AG09309 (cell line): ENCODE measurements at places on chromosomes 3 and 15.

- DNase-seq: no peak
These were observed 222.5 kb upstream of the KCNMB2 start for GRCh38 chr3:178313716-178314115.

DNA sequence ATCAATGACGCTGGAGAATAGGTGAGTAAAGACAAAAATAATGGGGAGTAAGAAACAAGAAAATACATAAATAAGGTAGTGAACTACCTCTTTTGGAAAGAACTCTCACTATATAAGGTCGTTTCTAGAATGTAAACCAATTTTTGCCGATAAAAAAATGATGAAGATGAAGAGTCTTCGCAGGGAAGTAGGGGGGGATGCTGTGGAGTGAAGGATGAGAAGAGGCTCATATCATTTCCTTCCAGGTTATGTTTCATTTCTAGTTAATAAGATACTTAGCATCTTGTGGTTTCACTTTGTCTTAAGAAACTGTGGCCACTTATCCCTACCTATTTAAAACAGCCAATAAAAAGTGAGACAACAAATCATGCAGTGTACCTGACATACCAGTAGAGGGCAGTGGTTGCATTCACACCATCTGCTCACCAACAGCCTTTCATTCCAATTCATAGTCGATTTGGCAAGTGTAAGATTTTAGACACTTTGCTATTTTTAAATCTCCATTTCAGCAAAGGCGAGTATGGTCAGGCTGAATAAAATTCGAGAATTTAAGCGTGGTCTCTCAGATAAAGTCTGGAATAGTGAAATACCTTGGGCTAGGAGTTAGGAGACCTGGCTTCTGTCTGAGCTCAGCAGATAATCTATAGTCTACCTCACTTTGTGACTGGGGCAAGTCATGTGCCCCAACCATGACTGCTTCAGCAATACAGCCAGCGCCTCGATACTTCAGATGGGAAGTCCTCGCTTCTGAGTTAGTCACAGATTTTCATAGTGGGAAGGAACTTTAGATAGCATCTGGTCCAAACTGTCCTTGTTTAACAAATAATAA is 28.9 kb upstream of the ICE2 start:
- peak; percentile 46 for DNase-seq

DNA sequence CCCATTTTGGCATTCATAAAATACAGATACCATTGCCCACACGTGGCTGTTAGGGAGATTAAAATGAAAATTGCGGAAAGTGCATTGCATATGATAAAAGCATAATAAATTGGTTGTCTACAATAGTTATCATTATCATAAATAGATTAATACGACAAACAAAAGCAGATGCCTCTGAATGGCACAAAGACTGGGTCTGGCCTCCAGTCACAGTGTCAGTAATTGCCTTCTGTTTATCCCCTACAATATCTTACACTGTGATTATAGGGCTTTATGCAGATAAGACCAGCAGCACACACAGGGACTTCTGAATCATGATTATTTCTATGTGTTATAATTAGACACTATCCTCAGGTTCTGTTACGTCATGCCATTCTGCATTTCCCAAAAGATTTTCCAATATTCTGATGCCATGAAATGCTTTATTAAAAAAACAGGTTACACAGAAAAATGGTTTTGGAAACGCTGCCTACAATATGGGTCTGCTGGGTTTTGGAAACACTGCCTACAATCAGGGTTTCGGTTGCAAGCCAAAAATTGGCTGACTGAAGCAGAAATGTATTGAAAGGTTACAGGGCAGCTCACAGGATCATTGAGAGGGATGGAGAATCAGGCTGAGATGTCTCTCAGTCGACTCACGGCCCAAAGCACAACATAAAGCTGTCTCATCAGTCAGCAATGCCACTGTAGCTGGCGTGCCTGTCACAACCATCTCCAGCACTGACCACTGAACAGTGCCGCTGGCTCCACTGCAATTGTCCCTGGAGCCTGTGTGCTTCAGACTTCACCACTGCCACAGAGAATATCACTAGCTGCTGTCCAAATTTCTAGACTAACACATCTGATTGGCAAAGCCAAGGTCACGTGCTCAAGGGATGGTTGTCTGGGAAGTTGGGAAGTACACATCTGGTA is 248.1 kb downstream of the ERC2 start:
- DNase-seq: no peak

- no peak for DNase-seq
These were observed 159.5 kb downstream of the CHSY1 start for GRCh38 chr15:101092156-101092866.

DNA sequence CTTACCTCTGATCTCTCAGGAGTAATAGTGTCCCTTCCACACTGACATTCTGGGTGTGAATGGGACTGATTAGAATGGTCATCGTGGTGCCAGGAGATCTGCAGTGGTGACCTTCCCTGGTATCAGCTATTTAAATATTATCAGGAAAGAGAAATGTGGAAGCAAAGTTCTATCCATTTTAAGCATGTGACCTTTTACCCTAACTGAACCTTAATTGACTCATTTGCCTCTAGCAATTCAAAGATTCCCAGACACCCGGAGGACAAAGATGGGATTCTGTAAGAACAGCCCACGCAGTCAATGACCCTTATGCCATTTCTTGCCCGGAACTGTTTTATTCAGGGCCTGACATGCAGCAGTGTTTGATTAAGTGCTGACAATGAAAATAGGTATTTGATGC is 10.3 kb downstream of the LIPC start:
- DNase-seq: no peak
